SHP77 (cell line): ENCODE measurements at places on chromosomes 5 and 9.

DNA sequence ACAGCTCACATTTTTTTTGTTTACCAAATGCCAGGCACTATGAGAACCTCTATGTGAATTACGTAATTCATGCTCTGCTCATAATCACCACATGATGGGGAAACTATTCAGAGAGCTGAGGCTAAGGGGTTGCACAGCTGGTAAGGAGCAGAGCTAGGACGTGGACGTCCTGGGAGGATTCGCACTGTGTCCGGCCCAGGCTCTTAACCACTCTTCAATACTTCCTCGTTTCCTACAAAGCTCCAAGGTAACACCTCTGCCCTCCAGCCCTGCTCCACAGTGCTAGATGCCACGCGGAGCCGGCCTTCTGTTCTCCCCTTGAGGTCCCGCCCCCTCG, 8.7 kb downstream of the PHF19 start:
- DNase-seq = no peak

GRCh38 chr5:5183933-5184332, 43.8 kb downstream of the ADAMTS16 start:
- DNase-seq = no peak

GRCh38 chr5:74285675-74286280, 354.8 kb downstream of the ENC1 start:
- no peak for DNase-seq

DNA sequence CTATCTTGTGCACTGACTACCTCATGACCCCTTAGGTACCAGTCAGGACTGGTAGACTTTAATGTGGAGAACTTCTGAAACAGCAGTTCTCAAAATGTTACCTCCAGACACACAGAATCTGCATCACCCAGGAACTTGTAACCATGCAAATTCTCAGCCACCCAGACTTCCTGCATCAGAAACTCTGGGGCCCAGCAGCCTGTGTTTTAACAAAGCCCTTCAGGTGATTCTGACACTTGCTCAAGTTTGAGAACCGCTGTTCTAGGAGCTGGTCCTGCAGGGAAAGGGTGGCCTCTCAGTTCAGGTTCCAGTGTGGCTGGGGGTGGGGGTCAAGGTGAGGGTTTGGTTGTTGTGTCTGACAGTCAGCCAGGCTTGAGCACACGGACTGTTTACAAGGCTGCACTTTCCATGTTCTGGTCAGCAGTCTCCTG, 28.4 kb downstream of the ZFP62 start:
- DNase-seq = no peak

GRCh38 chr9:105414947-105415661, 32.7 kb upstream of the FSD1L start:
- peak; percentile 26 for DNase-seq

DNA sequence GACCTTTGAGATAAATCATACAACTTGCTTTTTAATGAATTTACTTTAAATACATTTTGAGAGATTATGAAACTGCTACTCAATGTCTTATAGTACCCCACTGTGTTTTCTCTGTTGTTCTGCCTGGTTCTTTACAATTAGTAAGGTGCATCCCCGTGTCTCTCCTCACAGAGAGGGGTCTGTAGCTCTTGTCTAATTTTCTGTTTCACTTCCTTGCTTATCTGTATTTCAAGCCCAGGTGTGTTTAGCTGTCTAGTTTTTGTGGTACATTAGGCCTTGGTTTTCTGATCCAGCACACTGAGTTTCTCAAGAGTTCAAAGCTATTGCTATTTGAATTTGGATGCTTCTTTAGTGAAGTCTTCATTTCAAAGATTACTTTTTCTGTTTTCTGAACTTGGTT, 105.1 kb downstream of the MAST4 start:
- no peak for DNase-seq

- no peak for DNase-seq
These were observed 93.7 kb downstream of the LHX2 start for GRCh38 chr9:124105266-124105665.

GRCh38 chr5:95770830-95771708, 39.9 kb downstream of the RHOBTB3 start:
- DNase-seq = no peak

- DNase-seq = no peak
These were observed 80.6 kb downstream of the SPEF2 start for GRCh38 chr5:35698047-35698808.

DNA sequence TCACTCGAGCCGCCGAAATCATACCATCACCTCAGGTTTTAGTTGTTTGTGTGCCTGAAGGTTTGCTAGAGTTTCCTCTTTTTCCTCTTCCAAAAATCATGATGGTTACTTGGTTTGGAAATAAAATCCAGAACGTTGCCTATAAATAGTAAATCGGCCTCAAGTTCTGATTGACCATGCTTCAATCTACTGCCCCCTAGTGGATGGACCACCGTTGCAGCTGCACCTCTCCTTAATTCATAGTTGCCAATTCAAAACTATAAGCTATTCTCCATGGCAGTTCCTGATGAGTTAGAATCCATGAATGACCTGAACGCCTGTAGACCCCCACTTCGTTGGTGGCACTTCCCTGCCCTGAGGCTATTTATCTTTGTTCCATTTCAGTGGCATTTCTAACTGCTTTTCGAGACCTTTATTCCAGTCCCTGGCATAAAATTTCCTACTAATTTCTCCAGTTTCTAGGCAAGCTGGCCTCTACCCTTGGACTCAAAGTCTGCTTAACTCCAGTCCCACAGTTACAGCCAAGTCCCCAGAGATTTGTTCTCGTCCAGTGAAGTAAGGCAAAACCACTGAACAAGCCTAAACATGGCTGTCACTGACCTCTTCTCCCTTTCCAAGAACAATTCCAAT, 422.6 kb downstream of the EFNA5 start:
- DNase-seq = peak; percentile 13
